CD4-positive, alpha-beta T cell treated with Interleukin-4 for 1 hour (primary cell): ENCODE measurements at places on chromosomes 6 and 20.

DNA sequence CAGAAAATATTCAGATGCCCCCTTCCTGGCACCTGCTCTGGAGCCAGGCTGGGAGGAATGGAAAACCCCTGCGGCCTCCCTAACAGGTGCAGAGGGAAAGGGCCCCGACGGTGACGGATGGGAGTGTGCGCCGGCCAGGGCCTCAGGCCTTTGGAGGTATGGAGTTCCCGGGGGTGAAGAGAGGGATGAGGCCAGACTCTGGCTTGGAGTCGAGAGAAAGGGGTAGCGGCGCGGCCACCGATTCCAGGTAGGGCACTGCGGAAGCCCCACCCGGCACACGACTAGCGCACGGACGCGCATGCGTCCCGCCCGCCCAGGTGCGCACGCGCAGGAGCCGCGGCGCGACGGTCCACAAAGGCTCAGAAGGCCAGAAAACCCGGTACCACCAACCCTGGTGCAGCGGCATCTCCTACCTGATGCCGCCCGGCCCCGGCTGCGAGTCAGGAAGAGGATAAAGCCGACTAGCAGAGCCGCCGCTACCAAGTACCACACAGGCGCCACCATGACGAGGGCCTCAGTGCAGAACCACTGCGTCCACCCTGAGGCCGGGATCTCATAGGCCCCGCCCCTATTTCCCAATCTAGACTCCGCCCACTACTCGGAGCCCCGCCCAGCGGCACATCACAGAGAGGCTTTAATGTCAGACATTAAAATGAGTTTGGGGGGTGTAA lies at the start of gene DDRGK1:
TSS of gene DDRGK1 (minus strand) at position 559 of the 671 bp plus-strand sequence. CDS start at position 504, 55 bp downstream.
- peak; percentile 90 for DNase-seq

- no peak for DNase-seq
Measured at GRCh38 chr6:33549896-33550295, 30.2 kb downstream of the BAK1 start.

DNA sequence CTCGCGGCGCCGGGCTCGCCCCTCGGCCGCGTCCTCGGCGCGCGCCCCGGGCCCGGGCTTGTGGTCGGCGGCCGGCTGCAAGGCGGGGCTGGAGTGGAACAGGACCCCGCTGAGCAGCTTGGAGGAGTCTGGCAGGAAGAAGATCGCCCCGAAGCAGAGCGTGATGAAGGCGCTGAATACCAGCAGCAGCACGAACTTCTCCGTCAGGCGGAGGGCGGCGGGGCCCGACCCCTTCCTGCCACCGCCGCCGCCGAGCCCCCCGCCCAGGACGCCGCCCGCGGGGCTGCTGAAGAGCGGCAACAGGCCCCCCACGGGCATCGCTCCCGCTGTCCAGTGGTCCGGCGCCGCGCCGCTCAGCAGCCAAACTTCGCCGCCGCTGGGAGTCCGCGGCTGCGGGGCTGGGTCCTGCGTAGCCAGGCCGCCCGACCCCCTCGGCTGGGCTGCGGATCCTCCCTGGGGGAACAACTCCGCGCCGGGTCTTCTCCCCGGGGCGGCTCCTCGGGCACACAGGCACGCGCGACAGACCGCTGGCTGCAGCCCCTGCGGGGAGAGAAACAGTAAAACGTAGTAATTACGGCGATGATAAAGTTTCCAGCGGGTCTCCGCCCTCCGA lies 707 bp downstream of the MAN1A1 start:
- peak; percentile 26 for DNase-seq

DNA sequence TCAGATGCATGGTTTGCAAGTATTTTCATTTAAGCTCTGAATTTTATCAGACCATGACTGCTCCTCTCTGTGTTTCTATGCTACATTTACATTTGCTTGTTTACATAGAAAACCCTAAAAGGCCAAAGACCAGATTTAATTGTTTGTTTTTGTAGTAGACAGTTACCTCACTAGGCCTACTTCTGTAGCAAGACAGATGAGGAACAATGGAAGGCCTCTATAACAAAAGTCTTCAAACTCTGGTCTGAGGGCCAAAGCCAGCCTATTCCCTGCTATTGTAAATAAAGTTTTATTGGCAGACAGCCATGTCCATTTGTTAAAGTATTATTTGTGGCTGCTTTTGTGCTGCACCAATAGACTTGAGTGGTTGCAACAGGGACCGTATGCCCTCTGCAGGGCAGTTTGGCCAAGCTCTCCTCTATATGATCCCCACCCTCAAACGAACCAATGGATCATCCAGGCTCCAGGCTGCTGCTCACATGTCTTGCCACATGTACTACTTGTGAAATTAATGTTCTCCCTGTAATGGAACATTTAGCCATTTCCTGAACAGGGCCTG lies 182.0 kb downstream of the DOK5 start:
- DNase-seq = no peak

- no peak for DNase-seq
Measured at GRCh38 chr20:57216669-57217068, 49.8 kb downstream of the BMP7 start.

GRCh38 chr6:137271245-137272183 lies 52.3 kb upstream of the IFNGR1 start:
- no peak for DNase-seq

GRCh38 chr6:83042467-83043053 lies 23.1 kb downstream of the UBE3D start:
- DNase-seq = no peak

GRCh38 chr6:133392015-133392414 lies 150.9 kb downstream of the EYA4 start:
- no peak for DNase-seq
